Amniotic stem cell (primary cell): ENCODE measurements at places on chromosomes 7 and 10.

DNA sequence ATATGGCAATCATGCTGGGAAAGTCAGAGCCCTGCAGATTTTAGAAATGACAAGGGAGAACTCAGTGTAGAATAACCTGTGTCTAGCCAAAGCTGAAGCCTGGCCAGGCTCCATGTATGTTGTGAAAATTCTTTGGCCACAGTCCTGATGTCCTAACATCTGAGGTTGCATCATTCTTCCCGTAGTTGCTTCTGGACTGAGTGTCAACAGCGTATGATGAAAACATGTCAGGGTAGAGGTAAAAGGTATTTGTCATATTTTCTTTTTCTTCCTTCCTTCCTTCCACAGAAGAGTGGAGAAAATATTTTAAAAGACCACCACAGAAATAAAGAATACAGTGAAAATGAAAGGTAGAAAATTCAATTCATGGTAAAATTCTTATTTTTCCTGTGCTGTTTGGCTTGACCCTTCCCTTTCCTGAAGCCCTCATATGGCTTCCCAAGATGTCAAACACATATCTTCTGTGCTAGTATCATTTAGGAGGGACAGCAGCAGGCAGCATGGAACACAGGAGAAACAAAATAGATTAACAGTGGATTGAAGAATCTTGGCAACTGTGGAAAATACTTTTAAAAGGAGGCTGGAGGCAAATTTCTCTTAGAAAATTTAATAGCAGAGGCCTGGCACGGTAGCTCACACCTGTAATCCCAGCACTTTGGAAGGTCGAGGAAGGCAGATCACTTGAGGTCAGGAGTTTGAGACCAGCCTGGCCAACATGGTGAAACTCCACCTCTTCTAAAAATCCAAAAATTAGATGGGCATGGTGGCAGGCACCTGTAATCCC is 18.9 kb upstream of the NRBF2 start:
- DNase-seq = no peak

DNA sequence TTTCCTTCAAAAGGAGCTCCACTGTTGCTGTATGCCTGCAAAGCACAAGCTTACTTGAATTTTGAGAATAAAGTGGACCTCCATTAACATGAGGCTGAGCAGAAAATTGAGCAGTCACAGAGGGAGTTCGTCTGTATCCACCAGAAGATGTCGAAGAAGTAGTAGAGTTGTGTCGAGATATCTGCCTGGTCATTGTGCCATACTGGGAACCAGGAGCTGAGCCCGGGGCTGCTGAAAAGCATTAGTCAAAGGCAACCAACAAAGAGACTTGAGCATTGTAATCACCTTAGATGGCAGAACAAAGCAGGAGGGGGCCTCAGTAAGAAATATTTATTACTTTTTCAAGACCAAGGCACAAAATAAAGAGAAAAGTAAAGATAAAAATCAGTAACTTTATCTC is 61.5 kb downstream of the PDSS1 start:
- no peak for DNase-seq

DNA sequence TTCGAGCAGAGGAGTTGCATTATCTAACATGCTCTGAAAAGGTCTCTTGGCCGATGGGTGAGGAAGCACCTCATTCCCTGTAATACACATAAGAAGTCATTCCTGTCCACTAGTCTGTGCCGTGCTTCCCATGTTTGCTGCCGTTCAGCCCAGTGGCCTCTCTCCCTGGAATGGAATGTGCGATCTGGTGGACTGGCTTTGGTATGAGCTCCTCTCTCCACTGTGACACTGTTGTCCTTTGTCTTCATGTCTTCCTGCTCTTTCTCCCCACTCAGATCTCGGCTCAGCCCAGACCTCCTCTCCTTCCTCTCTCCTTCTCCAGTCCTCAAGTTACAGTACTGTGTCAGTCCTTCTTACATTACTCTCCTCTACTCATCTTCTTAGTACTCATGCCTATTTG is 192.8 kb upstream of the KLF6 start:
- no peak for DNase-seq

DNA sequence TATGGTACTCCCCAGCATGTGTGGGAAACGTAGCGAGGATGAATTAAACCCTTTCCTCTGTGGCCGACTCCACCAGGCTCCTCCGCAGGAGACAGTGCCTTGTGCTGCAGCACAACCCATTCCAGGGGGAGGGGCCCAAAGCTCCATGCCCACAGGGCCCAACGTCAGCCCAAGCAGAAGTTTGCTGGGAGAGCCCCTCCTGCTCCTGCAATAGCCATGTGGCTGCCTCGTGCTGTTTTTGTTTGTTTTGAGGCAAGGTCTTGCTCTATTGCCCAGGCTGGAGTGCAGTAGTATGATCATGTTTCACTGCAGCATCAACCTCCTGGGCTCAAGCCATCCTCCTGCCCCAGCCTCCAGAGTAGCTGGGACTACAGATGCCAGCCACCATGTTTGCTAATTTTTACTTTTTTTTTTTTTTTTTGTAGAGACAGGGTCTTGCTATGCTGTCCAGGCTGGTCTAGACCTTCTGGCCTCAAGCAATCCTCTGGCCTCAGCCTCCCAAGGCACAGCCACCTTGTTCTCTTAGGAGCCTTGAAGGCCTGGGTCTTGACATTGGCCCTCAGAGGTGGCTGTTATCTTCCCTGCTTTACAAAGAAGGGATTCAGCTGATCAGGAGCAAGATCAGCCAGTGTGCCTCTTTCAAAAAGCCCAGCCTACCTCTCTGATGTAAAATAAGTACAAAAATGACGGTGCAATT is 102.8 kb downstream of the DYNC2I1 start:
- DNase-seq = no peak

DNA sequence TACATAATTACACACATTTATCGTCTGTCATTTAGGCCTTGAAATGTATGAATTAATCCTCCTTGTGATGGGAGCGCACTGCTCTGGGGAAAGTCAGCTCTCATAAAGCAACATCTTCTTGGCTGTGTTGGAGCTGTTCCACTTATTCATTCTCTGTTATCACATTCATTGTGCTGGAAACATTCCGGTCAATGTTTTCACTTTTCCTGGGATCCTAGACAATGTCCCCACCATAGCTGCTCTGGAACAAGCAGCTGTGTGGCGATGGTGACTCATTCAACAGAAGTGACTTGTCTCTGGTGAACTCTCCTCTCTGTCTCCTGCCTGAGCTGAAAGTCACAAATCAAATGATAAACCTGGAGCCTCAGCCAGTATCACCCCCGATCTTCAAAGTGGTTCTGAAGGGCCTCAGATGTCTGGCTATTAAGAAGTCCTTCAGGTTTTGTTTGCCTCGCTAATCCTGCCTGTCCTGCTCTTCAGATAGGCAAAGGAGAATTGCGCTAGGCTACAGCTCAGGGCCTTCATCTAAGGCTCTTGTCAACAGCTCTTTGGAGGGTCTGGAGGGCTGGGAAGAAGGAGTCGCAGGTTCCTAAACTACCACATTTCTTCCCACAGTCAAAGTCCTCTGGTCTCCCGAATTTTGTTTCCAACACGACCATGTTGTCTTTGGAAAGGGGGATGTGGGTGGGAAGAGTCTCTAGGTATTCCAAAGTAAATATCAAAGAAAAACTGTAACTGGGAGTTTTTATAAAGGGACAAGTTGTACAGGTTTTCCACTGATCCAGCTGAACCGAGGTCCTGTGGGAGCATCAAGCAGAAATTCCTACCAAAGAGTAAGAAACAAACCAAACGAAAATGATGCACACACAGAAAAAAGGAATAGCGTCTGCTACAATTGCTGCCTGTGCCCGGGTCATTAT is 29.3 kb downstream of the KLF6 start:
- DNase-seq = no peak

- no peak for DNase-seq
Measured at GRCh38 chr10:36515319-36515718, 610.1 kb upstream of the ANKRD30A start.
